ENCODE measurements at places on chromosomes 3 and 15.

DNA sequence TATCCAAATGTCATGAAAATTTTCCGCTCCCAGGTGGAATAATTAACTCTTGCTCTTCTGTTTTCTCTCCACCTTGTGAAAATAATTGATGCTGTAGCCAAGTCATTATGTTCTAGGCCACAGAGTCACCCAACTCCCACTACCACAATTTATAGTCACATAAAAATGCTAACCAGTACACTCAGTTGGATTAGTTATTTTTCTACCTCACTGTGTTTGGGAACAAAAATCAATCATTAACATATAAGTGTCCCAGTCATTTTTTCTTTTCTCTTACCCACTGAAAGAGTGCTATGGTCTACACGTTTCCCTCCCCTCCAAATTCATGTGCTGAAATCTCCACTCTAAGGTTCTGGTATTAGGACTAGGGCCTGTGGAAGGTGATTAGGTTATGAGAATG is 255.6 kb upstream of the LMCD1 start:
- DNase-seq, result no peak

DNA sequence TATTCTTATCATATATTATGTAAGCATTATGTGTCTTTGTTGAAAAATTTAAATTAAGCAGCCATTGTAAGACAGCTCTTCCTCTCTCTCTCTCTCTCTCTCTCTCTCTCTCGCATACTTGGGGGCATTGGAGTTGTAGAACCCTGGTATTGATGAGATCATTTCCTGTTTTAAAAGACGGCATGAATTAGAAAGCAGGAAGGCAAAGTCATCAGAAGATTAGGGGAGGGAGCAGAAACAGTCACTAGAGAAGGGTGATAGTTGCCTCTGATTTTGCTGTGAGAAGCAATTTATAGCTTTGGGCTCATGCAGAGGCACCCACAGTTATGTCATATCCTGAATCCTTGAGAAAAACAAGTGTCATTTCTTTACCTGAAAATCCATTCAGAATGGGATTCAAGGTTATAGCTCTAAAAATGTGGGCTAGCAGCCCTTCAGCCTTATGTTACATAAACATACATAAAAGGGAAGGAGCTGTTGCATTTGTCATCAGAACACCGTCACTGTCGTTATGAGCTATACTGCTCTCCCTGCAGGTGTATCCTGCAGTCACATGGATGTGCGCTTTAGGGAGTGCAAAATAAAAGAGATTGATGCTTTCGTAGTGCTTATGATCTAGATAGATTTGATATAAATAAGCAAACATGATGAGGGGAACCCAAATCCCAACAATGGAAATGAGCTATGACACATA is 213.8 kb downstream of the NR1D2 start:
- no peak for DNase-seq

DNA sequence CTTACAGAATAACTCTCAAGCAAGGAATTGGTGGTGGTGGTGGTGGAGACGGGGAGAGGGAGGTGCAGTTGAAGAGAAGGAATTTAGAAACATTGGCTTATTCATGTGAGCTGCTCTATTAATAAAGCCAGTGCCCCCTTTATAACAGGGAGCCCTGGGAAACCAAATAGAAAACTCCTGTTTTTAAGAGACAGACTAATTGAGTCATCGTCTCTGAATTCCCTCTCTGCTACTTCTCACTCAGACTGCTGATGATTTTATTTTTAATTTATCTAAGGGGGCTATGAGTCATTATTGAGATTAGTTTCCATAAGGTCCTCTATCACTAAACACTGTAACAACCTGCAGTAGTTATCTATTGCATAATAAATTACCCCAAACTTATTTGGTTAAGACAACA is 145.9 kb upstream of the GALNT15 start:
- DNase-seq, result no peak

- no peak for DNase-seq
These were observed 27.3 kb downstream of the NEO1 start for GRCh38 chr15:73079565-73079964.

DNA sequence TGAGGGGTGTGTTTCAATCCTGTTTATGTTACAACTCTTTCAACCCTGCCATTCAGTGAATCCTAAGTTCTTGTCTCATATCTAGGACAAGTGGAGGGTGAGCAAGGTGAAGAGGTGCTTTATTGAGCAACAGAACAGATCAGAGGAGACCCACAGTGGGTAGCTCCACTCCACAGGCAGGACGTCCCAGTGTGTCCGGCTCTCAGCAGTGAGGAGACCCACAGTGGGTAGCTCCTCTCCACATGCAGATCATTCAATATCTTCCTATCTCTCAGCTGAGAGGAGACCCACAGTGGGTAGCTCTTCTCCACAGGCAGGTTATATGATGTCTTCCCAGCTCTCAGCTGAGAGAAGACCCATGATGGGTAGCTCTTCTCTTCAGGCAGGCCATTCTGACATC is 556.7 kb downstream of the SI start:
- no peak for DNase-seq

DNA sequence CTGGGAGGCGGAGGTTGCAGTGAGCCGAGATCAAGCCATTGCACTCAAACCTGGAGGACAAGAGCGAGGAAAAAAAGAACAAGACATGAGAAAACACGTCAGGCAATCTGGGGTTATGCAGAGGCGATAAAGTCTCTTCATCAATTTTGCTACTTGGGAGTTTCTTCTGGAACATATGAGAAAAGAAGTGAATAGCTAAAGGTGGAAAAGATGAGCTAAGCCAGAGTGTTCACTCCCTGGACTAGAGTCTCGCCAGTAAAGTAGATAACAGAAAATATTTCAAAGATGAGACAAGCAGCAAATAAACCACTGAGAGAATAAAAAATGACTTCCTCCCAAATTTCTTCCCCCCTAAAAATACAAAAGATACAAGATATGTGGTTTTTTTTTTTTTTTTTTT is 188.4 kb upstream of the HES1 start:
- no peak for DNase-seq

DNA sequence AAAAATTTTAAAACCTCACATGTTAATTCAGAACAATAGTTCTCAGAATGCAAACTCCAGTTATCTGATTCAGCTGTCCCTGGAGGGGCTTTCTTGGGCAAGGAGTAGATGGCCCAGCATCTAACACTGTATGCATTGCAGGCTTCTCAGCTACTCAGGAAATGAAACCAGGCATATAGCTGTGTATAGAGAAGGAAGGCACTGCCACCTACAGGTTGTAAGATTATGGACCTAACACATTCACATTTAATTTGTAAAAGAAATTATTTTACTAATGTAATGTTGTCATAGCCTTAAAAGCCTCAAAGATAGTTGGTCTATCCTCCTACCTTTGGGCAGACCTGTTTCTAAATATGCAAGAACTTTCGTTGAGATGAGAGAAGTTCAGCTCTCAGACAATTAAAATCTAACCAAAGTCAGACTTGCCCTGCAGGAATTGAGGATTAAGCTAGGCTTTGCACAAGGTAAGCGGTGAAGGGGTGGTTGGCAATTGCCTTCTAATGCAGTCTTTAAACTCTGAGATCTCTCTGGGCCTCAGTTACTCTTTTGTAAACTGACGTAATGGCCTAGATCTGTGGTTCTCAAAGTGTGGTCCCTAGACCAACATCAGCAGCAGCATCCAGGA is 132.8 kb upstream of the SLC24A5 start:
- peak; percentile 64 for DNase-seq

- DNase-seq, result peak; percentile 5
These were observed 218.5 kb upstream of the CMC1 start for GRCh38 chr3:28022916-28023315.

GRCh38 chr3:169246158-169246557 is 417.4 kb downstream of the MECOM start:
- no peak for DNase-seq

DNA sequence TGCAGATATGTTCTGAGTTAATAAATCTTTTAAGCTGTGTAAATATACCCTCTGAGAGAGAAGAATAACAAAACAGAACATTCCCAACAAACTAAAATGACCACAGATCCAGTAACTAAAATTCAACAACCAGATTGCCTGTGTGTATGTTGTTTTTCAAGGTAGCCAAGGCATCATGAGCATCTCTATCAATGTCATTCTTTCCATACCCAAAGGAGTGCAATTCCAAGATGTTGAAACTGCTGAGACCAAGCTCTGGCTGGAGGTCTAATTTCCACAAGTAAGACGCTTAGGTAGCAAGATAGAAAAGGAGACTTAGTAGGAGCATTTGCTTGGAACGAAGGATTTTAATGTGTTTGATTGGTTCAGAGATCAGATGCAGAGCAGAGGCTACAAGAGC is 276.3 kb downstream of the RBMS3 start:
- DNase-seq, result no peak

- DNase-seq, result no peak
These were observed 283.5 kb downstream of the CHL1 start for GRCh38 chr3:480070-480469.

- DNase-seq, result no peak
These were observed 3.1 kb downstream of the CCR4 start for GRCh38 chr3:32954506-32954905.

DNA sequence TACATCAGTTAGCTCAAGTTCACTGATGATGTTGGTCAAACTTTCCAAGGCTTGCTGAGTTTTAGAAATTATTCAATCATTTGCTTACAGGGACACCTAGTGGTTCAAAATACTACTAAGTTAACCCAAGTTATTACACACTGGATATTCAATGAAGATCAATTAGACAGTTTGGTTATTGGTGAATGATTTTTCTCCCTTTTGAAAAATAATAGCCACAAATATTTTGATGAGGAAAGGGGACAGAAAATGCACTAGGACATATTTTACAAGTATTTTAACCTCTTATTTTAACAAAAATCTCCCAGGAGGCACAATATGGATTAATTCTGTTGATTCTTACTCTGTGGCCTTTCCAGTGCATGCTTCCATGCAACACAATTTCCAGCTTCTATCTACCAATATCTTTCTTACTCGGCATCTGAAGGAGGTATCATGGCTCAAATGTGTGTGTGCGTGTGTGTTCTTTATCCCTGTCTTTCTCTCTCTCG is 20.1 kb upstream of the GOLGA6L2 start:
- DNase-seq, result peak; percentile 38

DNA sequence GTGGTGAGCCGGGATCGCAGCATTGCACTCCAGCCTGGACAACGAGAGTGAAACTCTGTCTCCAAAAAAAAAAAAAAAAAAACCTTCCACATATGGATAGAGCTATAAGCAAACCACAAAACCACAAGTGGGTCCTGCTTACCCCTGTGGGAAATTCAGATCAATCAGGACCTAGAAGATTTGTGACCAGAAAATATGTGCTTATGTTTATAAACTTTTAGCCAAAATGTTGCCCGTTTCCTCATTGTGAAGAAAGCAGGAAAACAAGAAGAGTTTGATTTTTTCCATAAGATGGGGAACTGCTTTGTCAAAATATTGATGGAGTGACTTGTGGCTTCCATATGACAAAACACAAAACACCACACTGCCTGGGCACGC is 3.4 kb upstream of the SLC25A38 start:
- no peak for DNase-seq

DNA sequence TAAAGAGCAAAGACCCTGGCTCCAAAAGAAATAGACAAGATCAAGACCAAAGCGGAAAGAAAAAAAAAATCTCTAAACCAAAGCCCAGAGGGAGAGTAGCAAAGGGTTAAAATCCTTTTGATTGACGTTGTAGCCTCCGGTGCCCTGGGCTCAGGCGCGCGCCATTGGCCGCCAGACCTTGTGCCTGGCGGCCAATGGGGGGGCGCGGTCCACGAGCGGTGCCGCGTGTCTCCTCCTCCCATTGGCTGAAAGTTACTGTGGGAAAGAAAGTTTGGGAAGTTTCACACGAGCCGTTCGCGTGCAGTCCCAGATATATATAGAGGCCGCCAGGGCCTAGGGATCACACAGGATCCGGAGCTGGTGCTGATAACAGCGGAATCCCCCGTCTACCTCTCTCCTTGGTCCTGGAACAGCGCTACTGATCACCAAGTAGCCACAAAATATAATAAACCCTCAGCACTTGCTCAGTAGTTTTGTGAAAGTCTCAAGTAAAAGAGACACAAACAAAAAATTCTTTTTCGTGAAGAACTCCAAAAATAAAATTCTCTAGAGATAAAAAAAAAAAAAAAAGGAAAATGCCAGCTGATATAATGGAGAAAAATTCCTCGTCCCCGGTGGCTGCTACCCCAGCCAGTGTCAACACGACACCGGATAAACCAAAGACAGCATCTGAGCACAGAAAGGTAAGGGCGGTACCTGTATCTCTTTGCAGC is at the start of gene HES1:
HES1 (plus strand) TSS at position 343 of the 713 bp plus-strand sequence; CDS start at position 576, 233 bp downstream.
- DNase-seq, result peak; percentile 98

- DNase-seq, result peak; percentile 82
These were observed at the start of gene SEMA3G for GRCh38 chr3:52444860-52445793. SEMA3G (minus strand) TSS chr3:52445103; CDS start chr3:52445027, 76 bp downstream.

DNA sequence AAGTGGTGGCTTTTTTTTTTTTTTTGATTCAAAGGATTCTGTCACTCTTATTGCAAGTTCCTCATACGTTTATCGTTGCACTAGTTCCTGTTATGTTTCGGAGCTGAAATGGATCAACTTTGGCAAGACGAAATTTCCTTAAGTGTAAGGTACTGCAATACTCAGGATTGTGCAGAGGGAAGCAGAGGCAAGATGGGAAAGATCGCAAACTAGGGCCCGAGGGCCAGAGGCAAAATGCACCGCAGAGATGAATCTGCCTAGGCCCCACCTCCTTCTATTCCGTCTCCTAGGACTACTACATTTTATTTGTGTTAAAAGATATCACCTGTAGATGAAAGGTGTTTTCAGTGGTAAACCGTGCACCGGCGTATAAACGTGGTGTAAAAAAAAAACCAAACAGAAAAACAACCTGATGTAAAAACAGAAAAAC is 331 bp downstream of the RNU6-1 start:
- peak; percentile 67 for DNase-seq

DNA sequence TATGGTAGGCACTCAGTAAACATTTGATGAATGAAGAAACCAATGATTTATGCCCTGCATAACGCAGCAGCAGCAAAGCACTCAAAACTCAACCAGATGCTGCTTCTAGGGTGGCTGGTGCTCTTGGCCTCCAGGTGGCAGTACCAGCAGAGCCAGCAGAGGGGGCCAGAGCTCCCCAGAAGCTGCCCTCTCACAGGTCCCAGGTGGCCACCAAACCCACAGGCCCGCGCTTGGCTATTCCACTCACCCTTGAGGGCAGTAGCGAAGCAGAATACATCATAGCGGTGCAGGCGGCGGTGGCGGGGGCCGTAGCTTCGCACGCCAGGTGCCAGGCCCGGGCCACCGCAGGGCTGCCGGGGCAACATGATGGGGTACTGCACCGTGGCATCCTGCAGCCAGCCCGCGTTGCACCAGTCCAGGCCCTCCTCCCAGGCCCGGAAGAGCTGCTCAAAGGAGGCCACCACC is 16.6 kb downstream of the HAPLN3 start:
- DNase-seq, result peak; percentile 19

DNA sequence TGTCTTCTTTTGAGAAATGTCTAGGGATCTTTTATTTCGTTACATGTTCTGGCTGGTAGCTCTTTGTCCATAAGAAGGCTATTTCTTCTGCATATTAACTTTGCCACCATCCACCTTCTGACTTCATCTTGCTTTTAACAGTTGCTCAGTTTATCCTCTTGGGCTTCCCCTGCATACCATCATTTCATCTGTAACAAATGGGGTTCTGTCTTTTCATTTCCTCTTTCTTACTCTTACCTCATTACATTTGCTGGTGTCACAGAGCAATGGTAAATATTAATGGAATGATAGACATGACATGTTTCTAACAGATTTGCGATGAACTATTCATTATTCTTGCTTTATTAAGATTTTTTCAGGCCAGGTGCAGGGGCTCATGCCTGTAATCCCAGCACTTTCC is 62.4 kb downstream of the GASK1A start:
- DNase-seq, result no peak

Data from LoVo (cell line).